K562 (cell line): ENCODE measurements at places on chromosomes 5 and 9. TPM values are rescaled to one million over a fixed set of nuclear protein-coding genes. Genes with fewer than 3 reads are reported as not detected.

- DNase-seq: no peak
These were observed 35.1 kb downstream of the SPTAN1 start for GRCh38 chr9:128587453-128587852.

SCGB3A2 gene
- total RNA-seq: 0.35 TPM in 1 of 2 replicates, not detected in the other

NTRK2 gene
- total RNA-seq: not detected in 2 replicates

DNA sequence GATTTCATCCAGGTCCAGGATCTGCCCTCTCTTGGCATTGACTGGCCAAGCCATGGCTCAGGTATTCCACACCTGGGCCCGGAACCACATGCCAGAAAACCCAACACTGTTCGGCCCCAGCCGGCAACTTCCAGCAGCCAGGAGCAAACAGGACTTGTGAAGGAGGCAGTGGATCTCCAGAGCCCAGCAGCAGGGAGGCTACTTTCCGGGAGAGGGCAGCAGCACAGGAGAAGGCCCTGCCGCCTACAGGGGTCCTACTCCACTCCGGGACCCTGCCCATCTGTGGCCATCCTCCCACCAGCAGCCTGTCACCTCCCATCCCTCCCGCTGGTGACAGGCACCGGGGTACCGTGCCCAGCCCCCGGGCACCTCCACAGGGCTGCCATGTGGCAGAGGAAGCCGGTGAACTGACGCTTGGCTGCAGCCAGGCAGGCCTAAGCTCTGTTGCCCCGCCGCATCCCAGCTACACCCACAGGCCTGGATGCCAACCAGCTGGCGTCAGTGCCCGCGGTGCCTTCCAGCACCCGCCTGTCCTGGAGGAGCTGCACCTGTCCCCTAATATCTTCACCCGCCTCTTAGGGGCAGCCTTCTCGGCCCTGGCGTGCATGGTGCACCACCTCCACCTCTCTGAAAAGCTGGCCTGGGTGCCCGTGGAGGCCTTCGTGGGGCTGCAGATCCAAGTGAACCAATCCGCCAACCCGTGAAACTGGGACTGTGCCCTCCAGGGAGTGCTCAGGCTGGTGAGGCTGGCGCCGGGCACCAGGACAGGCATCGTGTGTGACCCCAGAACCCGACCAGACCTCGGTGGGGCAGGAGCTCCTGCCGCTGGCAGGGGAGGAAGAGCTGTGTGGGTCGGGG, 18.9 kb upstream of the SLC30A5 start:
- DNase-seq: no peak
